NCI-H1105 (cell line): ENCODE measurements at places on chromosomes 5 and 9.

DNA sequence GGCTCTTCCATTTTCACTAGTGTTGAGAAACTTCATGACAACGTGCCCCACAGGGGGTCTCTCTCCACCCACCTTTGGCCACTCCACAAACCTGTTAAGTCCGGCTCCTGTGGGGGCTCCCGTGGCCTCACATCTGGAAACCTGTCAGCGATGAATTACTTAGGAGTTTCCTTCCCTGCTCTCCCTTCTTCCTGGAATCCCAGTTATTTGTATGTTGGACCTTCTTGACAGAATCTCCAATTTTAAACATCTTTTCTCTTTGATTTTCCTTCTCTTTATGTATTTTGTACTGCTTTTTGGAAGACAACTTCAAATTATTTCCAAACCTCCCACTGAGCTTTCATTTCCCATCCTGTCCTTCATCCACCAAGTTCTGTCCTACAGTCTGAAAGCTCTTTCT, 55.1 kb upstream of the NRARP start:
- DNase-seq, result no peak

DNA sequence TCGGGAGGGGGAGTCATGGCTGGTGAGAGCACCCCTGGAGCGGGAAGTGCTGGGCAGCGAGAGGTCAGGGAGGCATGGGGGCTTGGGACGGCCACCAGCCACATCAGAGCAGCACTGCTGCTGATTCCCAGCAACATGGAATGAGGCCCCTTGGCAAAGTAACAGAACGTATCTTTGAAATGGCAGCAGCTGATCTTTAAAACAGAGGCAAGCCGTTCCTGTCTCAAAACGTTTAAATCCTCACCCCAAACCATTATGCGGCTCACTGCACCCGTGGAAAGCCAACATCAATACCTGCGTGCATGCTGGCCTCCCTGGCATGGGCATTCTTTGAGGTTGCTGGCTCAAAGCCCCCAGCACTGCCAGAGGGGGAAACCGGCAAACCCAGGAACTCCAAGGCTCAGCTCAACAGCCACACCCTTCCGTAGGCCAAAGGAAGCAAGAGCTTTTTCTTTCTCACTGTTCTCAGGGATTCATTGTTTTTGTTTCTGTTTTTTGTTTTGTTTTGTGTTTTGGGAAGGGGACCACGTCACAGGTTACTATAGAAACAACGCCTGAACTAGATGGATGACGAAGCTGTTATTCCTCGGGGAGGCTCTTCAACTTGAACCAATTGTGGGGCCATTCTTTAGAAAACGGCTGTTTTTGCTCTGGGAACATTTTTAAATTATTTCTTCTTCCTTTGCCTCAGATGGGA, 28.1 kb upstream of the OBP2B start:
- DNase-seq, result no peak

GRCh38 chr5:142342128-142342981, 17.5 kb upstream of the SPRY4 start:
- no peak for DNase-seq

- no peak for DNase-seq
Measured at GRCh38 chr5:124990723-124991122, 244.3 kb upstream of the ZNF608 start.

GRCh38 chr5:153888781-153889180, 149.9 kb downstream of the FAM114A2 start:
- no peak for DNase-seq

GRCh38 chr5:137760719-137761516, 6.8 kb upstream of the HNRNPA0 start:
- DNase-seq, result no peak

- DNase-seq, result no peak
Measured at GRCh38 chr9:128992995-128993394, 35.1 kb downstream of the SH3GLB2 start.

DNA sequence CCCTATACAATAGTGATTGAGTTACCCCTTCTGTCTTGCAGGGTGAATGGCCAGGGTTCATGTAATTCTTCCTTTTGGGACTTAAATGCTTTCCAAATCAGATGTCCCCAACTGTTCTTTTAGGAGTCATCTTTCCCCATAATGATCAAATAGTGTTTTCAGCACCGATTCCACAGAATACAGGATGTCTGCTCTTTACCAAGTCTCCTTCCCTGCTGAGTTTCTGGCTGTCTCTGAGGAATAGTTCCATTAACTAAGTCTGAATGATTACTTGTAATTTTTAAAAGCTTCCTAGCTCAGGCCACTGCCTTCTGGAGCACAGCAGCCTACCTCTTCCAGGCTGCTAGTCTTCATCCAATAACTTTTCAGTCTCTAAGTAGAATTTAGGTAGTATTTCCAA, 630.7 kb upstream of the ZNF608 start:
- no peak for DNase-seq

DNA sequence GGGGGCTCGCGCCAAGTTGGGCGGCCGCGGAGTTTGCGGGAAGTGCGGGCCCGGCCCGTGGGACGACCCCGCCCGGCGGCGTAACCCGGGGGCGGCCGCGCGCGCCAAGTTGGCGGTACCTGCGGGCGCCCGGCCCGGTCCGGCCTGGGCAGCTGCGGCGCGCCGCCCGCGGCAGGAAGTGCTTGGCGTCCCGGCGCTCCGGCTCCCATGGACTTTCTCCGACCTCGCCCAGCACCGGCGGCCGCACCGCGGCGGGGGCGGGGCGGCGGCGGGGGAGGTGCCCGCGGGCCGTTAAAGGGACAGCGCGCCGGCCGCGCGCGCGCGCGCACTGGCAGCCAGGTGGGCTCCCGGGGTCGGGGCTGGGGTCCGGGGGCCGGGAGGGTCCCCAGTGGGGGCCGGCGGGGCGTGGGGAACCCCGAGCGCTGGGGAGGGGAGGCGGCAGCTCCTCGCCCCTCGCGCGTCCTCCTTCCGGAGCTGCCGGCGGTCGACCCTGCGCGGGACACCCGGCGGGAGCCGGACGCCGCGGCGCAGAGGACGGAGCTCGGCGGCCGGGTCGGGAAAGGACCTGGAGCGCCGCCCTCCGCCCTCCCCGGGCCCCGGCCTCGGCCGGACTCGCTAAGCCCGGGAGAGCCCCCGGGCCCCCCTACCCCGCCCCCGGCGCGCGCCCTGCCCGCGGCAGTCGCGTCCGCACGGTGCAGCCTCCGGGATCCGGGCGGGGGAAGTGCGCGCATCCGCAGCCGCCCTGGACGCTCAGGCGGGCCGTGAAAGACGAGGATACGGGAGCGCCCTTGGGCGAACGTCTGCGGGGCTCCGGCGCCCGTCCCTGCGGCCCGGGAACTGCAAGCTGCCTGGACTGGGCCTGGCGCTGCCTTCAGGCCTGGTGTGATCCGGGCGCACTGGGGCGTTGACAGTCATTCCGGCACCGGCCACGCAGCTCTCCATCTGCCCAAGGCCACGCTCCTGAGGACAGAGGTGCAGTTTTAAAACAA, at the start of gene NACC2:
Gene NACC2 (minus strand): TSS at position 220 of the 989 bp plus-strand sequence. CDS start 44,768 bp downstream, outside the sequence.
- DNase-seq, result no peak

DNA sequence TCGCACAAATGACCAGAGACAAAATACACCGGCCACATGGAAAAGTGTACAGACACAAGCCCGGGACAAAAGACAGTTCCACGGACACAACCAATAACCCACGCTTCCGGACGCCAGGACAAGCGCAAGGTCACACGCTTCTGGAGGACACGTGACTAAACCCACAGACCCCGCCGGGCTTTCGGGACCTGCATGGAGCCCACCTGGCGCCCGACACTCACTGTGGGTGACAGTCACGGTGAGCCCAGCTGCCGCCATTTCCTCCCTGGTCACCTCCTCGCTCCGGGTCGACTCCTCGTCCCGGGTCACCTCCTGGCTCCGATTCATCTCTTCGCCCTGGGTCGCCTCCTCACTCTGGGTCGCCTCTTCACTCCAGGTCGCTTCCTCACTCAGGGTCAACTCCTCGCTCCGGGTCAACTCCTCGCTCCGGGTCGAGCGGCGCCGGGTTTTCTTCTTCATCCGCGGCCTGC, 470 bp downstream of the BAG1 start:
- no peak for DNase-seq

- no peak for DNase-seq
Measured at GRCh38 chr9:37939575-37940095, 35.7 kb upstream of the SLC25A51 start.

GRCh38 chr5:108064302-108064701, 317.6 kb downstream of the FBXL17 start:
- no peak for DNase-seq

DNA sequence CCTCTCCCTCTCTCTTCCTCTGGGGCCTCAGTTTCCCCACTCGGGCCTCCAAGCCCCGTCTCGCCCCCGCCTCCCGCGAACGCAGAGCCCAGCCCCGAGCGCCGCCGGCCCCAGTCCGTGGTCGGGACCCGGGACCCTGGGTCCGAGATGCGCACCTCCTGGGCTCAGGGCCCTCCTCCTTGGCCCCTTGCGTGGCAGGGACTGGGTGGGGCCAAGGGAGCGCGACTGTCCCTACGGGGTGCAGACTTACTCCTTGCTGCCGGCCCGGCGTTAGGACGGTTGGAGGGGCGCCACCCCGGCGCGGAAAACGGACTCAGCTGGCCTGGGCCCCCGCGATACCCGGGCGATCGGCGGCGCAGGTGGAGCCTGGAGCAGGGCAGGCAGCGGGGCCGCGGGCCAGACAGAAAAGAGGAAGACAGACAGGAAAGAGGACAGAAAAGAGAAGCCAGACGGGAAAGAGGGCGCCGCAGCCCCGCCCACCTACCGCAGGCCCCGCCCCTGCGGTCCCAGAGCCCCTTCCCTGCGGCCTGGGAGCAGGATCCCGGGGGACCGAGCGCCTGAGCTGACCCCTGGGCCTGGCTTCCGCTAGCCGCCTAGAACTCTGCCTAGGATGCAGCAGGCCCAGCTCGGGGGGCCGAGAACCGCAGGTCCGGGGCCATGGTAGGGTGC, at the start of gene GBGT1:
Gene GBGT1 (minus strand): TSS at position 411 of the 669 bp plus-strand sequence. CDS start 1,502 bp downstream, outside the sequence.
- DNase-seq, result no peak

GRCh38 chr9:126516936-126517832, 96.5 kb upstream of the LMX1B start:
- peak; percentile 31 for DNase-seq

DNA sequence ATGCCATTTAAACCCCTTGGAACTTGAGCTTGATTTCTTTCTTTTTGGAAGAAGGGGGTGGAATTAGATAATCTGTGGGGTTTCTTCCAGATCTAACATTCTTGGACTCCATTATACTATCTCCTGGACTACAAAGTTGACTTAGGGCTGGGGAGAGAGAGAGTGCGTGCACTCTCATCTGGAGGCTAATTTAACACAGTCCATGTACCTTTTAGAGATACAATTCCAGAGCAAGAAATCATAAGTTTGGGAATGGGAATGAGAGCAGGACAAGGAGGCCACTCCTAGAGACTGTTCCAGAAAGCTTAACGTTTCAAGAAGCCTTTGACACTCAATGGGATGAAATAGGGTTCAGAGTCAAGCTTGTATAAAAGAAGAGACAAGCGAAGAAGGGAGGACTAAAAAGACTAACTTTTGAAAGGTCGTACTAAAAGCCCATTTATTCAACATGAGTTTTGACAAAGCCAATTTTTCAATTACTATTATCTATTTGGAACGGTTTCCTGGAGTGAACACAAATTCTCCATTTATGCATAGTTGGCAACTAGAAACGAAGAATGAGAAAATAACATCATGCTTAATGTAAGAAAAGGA, 83.4 kb downstream of the ACTL7B start:
- no peak for DNase-seq

GRCh38 chr5:54902791-54903473, 82.5 kb downstream of the ESM1 start:
- DNase-seq, result no peak

GRCh38 chr9:78158286-78158685, 77.6 kb upstream of the CEP78 start:
- DNase-seq, result no peak

- DNase-seq, result no peak
Measured at GRCh38 chr5:140311011-140311467, 8.1 kb upstream of the PFDN1 start.

GRCh38 chr9:111955048-111955447, 58.4 kb downstream of the UGCG start:
- DNase-seq, result peak; percentile 74

- peak; percentile 33 for DNase-seq
Measured at GRCh38 chr9:87684627-87685219, 41.2 kb upstream of the CTSL start.

- DNase-seq, result no peak
Measured at GRCh38 chr5:38110130-38110529, 148.2 kb upstream of the EGFLAM start.

- DNase-seq, result no peak
Measured at GRCh38 chr5:151018846-151019245, 1.5 kb upstream of the GPX3 start.

DNA sequence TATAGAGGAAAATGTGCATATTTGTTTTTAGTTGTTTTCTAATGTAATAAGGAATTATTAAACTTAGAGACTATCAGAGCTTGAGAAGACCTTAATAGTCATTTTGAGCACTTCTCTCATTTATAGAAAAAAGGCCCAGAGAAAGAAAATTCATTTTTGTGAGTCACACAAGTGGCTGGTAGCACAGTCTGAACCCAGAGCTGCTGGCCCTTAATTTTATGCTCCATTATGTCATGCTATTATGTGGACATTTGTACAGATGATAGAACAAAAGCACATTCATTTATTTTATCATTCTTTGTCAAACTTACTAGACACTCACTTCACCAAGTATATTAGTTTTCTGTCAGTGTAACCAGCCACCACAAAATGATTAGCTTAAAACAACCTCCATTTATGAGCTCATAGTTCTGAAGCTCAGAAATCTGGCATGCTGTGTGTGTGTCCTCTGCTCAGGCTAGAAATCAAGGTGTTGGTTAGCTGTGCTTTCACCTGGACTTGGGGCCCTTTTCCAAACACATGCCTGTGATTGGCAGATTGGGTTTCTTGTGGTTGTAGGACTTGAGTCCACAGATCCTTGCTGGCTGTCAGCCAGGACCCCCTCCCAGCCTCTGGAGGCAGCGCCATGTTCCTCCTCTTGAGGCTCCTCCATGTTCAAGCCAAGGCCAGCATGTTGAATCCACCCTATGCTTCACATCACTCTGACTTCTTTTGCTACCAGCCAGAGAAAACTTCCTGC, 188.9 kb downstream of the ARHGAP26 start:
- DNase-seq, result no peak

- no peak for DNase-seq
Measured at GRCh38 chr5:20605732-20606525, 617.9 kb upstream of the CDH18 start.

DNA sequence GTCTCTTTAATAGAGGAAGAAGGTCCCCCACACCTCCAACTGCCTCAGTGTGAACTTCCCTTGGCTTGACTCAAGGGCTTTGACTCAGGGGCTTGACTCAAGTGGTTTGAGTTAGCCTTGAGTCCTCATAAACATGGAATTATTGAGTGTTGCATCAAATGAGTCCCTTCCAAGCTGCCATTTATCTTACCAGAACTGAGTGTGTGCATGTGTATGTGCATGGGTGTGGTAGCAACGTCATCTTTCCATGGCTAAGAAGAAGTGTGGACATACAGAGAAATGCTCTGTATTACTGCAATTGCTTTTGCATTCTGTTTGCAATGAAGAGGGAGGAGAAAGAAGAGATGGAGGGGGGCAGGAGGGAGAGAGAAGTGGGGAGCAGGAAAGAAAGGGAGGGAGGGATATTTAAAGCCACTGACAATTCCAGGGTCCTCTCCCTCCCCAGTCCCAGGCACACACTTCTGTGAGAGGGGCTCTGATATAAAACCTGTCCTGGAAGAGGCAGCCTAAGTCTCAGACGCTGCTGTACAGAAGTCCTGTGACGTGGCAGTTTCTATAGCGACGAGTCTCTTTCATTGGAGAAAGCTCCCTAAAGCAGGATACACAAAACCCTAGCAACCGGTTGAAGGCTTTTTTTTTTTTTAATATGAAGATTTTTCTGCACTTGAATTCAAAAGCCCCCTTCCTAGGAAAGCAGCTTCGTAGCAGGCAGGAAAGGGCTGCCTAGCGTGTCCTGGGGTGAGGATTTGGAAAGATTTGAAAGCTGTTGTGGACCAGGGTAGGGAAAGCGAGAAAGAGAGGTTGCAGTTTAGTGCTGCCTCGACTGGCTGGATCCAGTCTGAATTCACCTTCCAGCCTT, 93.3 kb upstream of the MAP1B start:
- peak; percentile 19 for DNase-seq
